ENCODE measurements at places on chromosomes 12 and 14. TPM values are rescaled to one million over a fixed set of nuclear protein-coding genes. Genes with fewer than 3 reads are reported as not detected.

DNA sequence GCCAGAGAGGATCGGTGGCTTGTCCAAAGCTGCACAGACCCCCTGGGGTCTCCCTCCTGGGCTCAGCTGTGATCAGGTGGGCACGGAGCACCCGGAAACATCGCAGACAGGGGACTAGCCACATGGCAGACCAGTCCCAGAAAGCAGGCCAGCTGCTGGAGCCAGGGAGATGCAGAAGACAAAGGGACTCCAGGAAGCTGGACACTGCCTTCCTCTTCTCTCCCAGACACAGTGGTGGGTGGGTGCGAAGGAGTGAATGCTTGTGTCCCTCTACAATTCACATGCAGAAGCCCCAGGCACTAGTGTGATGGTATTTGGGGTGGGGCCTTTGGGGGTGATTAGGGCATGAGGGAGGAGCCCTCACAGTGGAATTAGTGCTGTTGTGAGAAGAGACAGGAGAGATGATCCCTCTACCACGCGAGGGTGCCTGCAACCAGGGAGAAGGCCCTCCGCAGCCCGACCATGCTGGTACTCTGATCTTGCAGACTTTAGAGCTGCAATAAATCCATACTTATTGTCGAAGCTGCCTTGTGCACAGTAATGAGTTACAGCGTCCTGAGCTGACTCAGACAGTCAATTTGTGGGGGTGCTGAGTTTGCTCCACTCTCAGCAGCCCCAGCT lies 95.2 kb downstream of the CALM1 start:
- no peak for DNase-seq

DNA sequence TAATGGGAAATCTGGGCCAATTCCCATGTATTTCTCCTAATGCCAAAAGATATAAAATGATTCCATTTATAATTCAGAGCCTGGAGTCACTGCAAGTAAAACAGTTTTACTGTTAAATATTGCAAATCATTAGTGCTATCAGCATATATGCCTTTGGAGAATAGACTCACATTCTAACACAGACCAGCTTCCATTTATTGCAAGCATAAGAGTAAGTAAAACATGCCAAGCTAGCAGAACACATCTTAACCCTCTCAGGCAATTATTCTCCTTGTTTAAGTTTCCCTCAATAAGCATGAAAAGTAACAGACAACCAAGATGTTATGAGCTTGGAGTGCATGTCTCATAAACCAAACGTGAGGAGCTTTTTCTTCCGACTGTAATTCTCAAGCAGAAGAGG lies 173.9 kb upstream of the GRIP1 start:
- no peak for DNase-seq

GRCh38 chr12:32476446-32476845 lies 77.1 kb downstream of the FGD4 start:
- DNase-seq, result no peak

- DNase-seq, result no peak
Observed at GRCh38 chr14:73794146-73794545, 57.5 kb upstream of the PTGR2 start.

DNA sequence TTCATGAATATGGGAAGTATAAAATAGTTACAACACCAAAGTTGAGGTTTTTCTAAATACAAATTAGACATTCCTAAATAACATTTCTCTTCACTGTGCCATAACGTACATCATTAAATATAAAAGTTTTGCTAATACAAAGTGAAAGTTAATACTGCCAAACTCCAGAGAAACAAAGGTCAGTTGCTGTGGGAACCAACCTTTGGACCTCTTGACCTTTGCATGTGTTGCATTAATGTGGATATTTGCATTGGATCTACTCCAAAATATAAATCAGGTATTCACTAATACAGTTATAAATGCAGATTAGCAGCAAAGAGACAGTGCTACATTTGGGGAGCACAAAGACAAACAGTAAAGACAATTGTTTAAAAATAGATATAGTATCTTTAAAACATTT lies 366.0 kb upstream of the USP15 start:
- DNase-seq, result no peak

DNA sequence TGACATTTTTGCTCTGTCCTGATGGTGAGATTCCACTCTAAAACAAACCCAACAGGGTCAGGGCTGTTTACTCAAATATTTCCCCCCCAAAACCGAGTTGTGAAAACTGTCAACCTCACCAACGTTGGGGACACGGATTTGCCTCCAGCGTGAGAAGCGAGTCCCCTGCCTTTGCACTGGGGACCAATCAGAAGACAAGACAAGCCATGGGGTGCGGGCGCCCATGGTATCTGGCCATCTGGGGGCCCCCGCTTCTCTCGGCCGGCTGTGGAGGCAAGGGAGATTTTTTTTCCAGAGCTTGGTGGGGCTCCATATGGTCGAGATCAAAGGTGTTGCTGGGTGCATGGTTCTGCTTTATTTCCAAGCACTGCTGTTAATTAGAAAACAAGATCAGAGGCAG lies 272.1 kb downstream of the BCL11B start:
- no peak for DNase-seq

GRCh38 chr12:1931642-1932041 lies 13.2 kb upstream of the CACNA2D4 start:
- DNase-seq, result no peak

GRCh38 chr12:111437816-111438454 lies 32.2 kb downstream of the SH2B3 start:
- DNase-seq, result peak; percentile 32

DNA sequence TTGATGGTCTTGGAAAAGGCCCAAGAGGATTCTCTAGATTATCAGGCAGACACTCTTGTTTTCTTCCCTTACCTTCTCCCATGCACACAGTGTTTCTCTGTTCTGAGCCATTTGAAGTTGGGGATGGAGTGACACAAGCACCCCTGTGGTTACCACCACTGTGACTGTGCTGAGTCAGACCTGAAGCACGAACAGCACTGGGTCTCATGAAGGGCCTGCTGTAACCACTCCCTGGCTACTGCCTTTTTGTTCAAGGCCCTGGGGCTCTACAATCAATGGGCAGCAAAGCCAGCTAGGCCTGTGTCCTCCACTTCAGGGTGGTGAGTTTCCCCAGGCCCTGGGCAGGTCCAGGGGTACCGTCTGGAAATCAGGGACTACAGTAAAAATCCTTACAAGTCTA lies 65.5 kb downstream of the TSPAN8 start:
- DNase-seq, result no peak

DNA sequence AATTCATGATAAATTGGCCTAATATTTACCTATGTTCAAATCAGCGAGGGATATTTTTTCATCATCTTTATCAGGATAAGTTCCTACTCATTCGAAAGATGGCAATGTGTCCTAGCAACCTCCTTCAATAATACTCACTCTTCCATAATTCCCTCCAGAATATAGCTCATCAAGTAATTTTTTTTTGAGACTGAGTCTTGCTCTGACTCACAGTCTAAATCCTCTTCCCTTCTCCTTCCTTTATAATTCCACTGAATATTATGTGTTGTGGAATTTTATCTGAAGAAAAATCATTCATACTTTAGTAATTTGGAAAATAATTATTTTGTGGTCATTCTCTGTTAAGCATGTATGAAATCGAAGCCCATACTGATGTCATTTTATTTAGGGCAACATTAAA lies 663.8 kb downstream of the FLRT2 start:
- DNase-seq, result no peak

DNA sequence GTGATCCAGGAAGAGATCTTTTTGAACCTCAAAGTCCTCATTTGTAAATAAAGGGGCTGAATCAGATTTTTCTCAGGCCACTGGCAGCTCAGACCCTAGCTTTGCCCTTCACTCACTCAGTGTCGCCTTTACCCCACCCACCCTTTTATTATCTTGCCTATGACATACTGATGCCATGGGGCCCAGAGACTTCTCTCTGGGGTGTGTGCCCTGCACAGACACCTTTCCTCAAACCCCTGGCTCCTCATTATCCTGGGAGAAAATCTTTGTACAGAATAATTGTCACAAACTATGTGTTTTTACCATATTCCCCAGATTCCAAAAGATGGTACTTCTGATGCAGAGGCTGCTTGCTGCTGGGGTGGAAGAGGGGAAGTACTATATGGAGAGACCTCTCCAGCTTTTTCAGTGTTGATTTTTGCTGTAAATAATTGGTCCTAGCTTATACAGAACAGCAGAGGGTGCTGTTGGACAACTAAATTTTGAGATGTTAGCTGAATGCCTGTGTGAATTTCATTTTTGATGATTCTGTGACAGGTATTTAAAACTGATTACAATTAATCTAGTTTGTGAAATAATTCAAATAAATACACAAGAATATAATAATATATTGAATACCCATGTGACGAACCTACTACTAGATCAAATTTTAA lies 53.9 kb upstream of the DCD start:
- peak; percentile 38 for DNase-seq

Gene LRRC43
- not detected for total RNA-seq

Gene OAS1
- total RNA-seq, result 18.1 TPM

Gene TCL1B
- total RNA-seq, result not detected

Gene SETD1B
- 3.4 TPM for total RNA-seq

Gene SLCO1A2
- not detected for total RNA-seq

Gene RNF41
- total RNA-seq, result 119 TPM

Gene EML1
- total RNA-seq, result 5.4 TPM
